Activated effector memory CD4-positive, alpha-beta T cell treated with Interleukin-2 at 50 U/mL for 16 hours (primary cell): ENCODE measurements at places on chromosomes 7 and 10.

GRCh38 chr10:8912108-8912507 lies 857.6 kb downstream of the GATA3 start:
- no peak for DNase-seq

DNA sequence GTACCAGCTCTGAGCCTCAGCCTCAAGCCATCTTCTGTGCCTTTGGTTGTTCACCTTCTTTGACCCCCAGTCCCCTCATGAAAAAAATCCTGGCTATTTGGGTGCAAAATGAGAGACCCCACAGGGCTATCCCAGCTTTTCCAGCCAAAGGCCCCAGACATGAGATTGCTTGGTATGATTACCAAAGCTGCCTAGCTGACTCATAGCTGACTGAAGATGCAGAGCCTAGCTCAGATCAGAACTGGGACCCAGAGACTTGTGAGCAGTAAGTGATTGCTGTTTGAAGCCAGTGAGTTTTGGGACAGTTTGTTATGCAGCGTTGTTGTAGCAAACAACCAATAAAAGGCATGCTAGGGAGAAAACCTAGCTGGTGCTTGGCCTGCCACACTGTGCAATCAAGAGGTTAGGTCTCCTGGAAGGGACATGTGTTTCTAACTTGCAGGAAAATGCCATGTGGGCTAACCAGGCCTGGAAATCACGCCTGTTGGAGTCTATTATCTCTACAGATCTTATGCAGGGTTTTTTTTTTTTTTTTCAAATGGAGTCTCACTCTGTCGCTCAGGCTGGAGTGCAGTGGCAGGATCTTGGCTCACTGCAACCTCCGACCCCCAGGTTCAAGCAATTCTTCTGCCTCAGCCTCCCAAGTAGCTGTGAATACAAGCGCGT lies 48.0 kb upstream of the DAGLB start:
- DNase-seq: no peak

DNA sequence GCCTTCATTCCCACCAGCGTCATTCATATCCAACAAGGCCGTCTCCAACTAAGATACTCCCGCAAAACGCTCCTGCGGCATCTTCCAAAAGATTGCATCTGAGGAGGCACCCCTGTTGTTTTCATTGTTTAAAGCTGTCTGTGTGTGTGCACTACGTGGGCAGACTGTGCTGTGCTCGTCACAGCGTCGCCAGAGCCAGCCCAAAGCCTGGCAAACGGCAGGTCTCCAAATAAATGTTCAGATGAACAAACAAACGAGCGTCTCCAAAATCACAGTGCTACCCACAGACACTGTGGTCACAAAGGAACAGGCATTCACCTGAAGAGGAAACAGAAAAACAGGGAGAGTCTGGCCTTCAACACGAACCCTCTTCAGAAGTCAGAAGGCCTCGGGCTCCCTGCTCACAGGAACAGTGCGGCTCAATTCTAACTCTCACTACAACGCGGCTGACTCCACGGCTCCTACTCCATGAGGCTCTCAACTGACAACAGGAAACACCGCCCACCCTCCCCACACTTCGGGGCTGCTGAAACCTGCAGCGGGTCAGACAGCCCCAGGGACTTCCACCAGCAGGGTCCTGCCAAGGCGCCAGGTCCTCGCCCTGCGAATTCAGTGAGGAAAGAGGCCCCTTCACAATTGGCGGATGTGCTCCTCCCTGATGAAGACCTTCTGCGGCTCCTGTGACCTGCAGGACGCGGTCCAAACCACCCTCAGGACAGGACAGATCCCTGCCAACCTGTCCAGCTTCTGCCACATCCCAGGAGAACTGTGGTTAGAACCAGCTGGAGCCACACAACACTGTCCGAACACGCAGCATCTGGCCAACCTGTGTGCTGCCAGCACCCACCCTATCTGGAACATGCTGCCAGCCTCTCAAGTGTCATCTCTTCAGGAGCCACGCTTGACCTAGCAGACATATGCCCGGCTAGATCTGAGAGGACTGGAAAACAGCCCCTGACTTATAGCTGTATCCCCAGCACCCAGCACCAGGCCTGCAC lies 36.1 kb downstream of the MAD1L1 start:
- no peak for DNase-seq

- no peak for DNase-seq
Observed at GRCh38 chr7:14446829-14447228, 455.7 kb downstream of the DGKB start.

DNA sequence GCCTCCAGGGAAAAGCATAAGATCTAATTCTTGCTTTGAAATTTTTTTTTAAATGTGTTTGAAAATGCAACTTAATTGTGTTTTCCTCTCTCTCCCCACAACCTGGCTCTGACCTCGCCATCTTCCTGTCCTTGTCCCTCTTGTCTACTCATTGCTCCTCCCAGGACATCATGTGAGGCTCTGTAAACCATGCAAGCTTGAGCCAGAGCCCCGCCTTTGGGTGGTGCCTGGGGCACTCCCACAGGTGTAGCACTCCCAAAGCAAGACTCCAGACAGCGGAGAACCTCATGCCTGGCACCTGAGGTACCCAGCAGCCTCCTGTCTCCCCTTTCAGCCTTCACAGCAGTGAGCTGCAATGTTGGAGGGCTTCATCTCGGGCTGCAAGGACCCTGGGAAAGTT lies 9.8 kb upstream of the CDHR1 start:
- DNase-seq: no peak

- DNase-seq: no peak
Observed at GRCh38 chr7:79590916-79591623, 137.6 kb upstream of the MAGI2 start.

DNA sequence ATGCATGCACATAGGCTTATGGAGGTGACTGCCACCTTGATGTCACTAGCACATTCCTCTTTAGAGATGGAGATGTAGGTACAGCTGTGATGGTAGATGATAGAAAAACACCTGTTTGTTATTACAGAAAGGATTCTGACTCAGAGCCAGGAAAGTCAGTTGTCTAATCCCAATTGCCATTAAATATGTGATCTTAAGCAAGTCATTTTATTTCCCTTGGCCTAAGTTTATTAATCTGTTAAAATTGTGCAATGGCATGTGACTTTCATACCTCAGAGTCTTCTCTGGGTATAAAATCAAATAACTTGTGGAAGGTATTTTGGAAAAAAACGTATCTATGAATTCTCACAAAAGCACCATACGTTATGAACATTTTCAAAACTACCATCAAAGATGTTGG lies 123.9 kb upstream of the BET1 start:
- DNase-seq: no peak

- no peak for DNase-seq
Observed at GRCh38 chr7:78161781-78162180, 363.2 kb downstream of the PHTF2 start.

DNA sequence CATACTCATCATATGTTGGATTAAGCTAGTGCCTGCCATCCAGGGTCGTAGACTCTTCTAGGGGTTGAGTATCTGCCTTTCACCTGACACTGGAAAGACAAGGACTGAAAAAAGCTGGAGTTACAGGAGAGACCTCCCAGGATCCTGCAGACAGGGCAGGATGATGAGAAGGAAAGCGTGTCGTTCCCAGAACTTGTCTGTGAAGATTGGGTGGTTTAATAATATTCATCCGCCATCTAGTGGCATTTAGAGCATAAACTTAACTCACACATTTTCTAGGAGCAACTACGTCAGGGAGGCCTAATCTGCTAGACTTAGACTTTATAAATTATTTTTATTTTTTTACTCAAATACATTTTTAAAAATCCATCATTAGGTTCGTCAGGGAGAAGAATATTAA lies 59.6 kb downstream of the ADRB1 start:
- DNase-seq: no peak

GRCh38 chr7:114365791-114366190 lies 48.8 kb upstream of the FOXP2 start:
- DNase-seq: no peak

DNA sequence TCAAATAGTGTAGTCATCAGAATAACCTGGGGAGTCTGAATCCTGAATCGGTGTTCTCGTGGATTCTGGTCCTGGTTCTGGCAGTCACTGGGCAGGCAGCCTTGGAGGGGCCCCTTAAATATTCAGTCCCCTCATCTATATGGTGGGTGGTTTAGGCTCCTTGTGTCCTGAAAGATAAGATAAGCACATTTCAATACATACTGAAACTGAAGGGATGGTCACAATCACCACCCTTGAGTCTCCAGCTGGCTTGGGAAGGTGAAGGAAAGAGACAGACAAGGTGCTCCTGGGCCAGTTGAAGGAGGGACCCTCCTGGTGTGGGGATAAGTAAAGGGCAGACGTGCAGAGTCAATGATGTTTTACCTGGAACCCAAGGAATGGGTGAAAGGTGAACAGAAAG lies 146.7 kb downstream of the CXCL12 start:
- no peak for DNase-seq

- no peak for DNase-seq
Observed at GRCh38 chr7:94397722-94398121, 3.0 kb downstream of the COL1A2 start.

DNA sequence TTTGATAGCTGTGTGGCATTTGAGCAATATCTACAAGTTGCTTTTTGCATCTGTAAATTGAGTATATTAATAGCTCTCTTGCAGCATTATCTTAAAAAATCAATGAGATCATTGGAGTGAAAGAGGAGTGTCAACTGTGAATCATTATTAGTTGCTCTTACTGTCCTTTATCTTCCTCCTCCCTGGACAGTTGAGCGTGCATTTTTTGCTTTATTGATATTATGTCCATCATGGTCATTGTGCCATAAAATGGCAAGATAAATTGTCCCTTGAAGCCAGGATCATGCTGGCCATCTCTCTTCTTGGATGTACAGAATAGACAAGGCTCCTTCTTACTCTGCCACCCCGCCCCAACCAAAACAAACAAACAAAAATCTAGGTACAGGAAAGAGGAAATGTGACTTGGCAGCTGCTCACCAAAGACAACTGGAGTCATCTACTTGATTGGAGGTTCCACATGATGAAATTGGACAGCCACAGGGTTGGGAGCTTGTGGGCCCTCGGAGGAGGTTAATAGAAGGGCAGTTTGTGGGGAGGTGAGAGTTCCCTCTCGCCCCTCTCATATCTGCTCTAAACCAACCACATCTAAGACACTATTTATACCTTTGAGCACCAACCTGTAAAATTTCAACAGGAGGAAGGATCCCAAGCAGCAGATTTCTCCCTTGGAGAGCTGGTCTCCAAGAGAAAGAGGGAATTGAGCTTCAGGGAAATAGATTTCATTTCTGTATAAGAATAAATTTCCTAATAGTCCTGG lies 252.7 kb downstream of the SKIDA1 start:
- no peak for DNase-seq

DNA sequence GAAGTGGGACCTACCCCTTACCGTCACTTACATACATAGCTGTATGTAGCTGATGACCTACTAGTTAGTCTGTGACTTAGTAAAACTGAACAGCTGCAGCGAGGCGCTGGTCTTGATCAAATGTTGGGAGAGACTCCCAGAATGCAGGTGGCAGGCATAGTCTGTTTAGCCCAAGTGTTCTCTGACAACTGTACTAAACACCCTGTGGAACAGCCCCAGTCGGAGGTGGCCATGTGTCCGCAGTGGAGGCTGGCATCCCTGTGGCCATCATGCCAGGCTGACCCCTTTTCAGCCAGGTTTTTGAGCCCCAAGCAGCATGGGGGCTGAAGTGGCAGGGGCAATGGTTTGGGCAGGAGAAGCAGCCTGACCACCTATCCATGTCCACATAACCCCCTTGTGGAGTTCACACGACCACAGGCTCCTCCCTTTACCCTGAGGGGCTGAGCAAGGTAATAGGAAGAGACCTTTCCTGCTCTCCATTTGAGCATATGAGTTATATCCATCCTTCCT lies 7.2 kb downstream of the ADCY1 start:
- DNase-seq: no peak

DNA sequence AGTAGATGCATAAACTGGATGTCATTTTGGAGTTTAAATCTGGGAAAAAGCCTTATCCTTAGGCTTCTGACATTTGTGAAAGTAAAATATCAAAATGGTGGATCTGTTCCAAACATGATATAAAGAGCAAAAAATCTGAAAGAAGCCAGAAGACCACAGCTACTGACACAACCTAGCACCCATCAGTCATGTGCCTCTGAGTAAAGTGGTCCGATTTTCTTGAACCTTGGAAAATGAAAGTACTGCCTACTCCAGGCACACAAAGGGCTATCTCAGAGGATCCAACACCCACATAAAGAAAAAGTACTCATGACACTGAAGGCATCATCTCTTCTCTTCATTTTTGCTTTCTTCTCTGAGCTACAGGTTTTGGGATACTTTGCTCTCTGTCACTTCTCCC lies 150.7 kb downstream of the KMT2E start:
- DNase-seq: no peak

GRCh38 chr7:93476491-93477344 lies 97.8 kb downstream of the CALCR start:
- DNase-seq: no peak

DNA sequence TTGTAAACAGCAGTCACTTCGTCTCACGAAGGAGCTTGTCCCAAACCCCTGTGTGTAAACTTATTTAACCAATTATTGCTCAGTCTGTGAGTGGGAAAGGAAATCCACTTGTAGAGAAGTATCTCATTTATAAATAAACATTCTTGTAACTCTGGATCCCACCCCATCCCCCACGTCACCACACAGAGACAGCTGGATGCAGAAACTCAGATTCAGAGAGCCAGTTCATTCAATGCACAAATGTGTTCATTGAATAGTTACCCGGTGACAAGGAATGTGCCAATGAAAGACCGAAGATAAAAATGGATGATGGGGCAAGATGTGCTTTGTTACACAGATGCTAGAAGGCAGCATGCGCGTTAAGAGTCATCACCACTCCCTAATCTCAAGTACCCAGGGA lies 8.3 kb upstream of the OCM start:
- no peak for DNase-seq

- DNase-seq: no peak
Observed at GRCh38 chr7:106623853-106624252, 37.1 kb downstream of the CCDC71L start.

DNA sequence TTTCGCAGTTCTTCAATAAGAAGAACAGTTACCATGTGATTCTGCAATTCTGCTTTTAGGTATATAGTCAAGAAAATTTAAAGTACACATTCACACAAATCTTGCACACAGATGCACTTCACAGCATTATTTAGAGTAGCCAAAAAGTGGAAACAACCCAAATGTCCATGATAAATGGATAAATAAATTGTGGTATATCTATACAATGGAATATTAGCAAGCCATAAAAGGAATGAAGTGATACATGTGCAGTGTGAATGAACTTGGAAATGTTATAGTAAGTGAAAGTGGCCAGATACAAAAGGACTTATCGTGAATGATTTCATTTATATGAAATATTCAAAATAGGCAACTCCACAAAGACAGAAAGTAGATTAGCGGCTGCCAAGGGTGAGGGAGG lies 109.1 kb downstream of the AGMO start:
- no peak for DNase-seq

GRCh38 chr7:34928052-34928451 lies 109.2 kb downstream of the DPY19L1 start:
- DNase-seq: no peak

- DNase-seq: no peak
Observed at GRCh38 chr10:35876248-35876647, 234.2 kb upstream of the FZD8 start.

- DNase-seq: no peak
Observed at GRCh38 chr10:61390851-61391250, 62.3 kb downstream of the TMEM26 start.
